ENCODE measurements at places on chromosomes 12 and 14.

DNA sequence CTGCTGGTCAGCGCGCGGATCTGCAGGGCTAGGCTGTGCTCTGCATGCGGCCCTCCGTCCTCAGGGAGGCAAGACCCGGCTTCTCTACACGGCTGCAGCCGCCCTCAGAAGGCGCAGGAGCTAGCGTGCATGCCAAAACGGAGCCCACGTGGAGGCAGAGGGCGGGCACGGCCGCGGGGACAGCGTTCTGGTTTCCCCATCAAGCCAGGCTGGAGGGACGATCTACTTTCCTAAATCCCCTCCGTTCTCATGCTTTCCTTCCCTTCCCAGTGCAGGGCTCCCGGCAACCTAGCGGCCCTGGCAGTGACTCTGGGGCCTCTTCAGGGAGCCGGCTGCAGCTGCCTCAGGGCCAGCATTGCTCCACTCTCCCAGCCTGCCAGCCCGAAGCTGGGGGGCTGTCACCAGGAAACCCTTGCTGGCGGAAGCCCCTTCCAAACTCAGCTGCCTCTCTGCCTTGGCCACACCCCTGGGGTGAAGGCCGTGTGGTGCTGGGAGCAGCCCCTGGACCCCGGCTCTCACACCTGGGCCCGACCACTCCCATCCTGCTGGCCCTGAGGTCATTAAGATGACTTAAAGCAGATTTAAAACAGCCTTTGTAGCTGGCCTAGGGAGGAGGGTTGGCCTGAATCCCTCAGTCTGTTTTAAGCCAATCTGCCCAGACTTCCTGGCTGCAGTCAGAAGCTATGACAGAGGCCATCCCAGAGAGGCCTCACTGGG is 9.2 kb upstream of the GOLGA3 start:
- DNase-seq = no peak

GRCh38 chr12:123150744-123151456 is at the start of gene PITPNM2:
TSS of gene PITPNM2 (minus strand) at chr12:123151090. CDS start at chr12:123034590, 116,500 bp downstream.
- no peak for DNase-seq

DNA sequence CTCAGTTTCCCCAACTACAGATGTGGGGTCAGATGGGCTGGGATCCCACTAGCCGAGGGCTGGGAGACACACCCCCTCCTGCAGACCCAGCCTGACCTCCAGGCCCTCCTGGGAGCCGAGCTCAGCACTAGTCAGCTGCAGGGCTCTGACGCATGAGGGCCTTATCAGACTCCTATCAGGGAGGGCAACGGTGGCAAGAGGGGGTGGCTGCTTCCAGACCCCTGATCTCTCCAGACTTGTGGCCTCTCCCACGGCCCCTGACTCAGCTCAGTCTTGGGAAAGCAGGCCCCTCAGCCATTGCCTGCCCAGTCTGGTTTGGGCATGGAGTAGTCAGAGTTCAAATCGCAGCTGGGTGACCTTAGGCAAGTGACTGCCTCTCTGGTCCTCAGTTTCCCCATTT is 2.5 kb downstream of the RASAL1 start:
- DNase-seq = no peak

GRCh38 chr14:36508418-36509068 is 11.5 kb downstream of the NKX2-1 start:
- DNase-seq = no peak

DNA sequence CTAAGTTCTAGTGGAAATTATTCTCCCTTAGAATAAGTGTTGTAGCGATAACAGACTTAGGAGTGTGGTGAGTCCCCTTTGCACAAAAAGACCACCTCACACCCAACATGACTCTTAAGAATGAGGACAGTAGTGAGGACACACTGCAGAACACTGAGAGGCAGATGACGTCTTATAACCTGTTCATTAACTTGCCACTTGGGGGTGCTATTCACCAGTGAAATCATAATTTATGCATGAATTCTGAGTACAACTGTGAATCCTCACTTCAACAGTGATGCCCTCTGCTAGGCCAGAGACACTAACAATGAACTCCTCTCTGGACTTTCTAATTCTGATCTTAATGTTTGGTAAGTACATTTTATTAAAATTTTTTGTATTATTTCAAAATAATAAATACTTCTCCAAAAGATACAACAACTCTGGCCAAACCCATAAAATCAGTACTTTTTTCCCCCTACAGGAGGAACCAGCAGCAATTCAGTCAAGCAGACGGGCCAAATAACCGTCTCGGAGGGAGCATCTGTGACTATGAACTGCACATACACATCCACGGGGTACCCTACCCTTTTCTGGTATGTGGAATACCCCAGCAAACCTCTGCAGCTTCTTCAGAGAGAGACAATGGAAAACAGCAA is 274.7 kb downstream of the DAD1 start:
- DNase-seq = peak; percentile 30

GRCh38 chr12:117356048-117356447 is 5.4 kb downstream of the NOS1 start:
- no peak for DNase-seq

DNA sequence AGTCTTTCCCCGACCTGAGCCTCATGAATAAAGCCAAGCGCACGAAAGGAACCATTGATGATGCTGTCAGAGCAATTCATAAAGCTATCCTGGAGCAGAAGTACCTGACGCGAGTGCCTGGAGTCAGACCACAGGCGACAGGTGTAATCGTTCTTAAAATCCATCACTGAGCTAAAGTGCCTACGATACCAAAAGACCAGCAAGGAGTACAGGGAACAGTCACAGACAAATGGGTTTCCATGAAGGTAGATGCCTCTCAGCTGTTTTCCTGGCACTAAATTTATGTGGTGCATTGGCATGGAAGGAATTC is 1.4 kb upstream of the PCED1B start:
- no peak for DNase-seq

GRCh38 chr14:27367345-27367744 is 769.5 kb upstream of the NOVA1 start:
- no peak for DNase-seq

- DNase-seq = no peak
Observed at GRCh38 chr14:89889626-89890025, 64.9 kb downstream of the EFCAB11 start.

- DNase-seq = no peak
Observed at GRCh38 chr12:31478898-31479297, 112.0 kb downstream of the DENND5B start.

DNA sequence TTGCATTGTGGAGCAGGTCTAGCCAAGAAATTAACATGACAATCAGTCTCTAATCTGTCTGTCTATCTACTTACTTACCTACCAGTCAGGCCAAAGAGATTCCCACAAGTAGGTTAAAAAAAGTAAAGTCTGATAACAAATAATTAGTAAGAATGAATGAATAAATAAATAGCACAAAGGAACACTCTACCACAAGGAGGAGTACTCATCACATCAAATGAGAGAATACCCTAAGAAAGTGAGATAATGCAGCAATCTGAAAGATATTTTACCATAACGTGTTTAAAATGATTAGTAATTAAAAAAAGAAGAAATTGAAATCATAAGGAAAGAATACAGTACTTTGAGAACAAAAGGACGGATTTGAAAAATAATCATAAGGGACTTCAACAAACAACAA is 187.2 kb downstream of the SYNE2 start:
- DNase-seq = no peak

GRCh38 chr14:99749142-99749541 is 44.1 kb upstream of the EML1 start:
- DNase-seq = no peak

- peak; percentile 27 for DNase-seq
Observed at GRCh38 chr14:53331247-53331646, 178.1 kb upstream of the DDHD1 start.

- no peak for DNase-seq
Observed at GRCh38 chr14:67569011-67569650, 30.9 kb downstream of the PIGH start.

DNA sequence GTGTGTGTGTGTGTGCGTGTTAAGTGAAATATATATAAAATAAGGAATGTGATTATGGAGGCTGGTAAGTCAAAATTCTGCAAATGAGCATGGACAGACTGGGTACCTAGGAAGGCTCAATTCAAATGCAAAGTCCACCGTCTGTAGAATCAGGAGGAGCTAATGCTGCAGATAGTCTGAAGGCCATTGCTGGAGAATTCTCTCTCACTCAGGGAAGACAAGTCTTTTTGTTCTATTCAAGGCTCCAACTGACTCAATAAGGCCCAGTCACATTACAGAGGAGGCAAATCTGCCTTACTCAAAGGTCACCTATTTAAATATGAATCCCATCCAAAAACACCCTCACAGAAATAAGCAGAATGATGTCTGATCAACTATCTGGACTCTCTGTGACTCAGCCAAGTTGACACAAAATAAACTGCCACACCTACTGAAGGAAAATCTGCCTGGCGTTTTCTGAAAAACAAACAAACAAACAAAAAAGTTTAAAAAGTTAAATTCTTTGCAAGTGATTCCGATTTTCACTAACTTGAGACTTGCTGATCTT is 684 bp upstream of the KLRF2 start:
- no peak for DNase-seq

DNA sequence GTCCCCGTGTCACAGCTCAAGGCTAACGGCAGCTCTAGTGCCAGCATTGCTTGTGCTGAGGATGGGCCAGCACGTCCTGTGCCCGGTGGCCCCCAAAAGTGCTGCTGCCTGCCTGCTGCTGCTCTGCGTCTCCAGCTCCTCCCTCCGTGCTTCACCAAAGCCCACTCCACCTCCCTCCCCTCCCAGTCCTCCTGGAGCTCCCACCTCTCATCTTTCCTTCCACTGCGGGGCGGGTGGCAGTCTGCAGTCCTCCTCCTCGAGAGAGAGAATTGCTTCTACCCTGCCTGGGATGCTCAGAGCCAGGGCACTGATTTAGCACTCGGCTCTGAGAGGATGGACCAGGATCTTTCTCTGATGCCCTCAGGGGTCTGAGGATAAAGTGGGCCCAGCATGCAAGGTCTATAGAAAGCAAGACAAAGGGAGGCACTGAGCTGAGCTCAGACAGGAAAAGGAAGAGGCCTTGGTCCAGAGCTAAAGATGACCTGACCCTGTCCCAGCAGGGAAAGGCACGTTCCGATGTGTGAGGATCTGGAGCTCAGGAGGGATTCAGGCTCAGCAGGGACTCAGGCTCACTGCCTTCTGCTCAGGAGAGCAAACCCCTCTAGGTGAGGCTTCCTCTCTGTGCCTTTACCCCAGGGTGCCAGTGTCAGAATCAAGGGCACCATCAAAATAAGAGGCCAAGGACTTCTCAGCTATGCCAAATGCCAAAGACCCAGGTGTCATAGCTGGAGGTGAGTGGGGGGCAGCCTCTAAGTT is 113.1 kb upstream of the FKBP4 start:
- DNase-seq = no peak

- peak; percentile 29 for DNase-seq
Observed at GRCh38 chr14:105026802-105027563, 6.1 kb upstream of the CDCA4 start.

DNA sequence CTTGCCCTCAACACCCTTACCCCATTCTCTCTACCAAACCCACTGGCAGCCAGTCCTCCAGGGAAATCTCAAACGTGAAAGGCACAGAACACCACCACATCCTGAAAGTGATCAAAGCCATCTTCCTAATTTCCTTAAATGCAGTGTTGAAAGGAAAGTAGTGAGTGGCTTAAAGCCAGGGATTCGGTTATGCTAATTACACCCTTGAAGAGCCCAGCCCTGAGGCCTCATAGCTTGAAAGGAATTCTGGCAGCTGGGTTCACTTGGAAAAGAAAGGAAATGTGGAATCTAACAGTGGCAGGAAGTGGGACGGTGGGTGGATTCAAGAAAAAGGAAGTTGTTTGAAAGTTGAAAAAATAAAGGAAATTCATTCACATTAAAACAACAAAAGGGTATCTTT is 73.0 kb upstream of the FICD start:
- DNase-seq = no peak

DNA sequence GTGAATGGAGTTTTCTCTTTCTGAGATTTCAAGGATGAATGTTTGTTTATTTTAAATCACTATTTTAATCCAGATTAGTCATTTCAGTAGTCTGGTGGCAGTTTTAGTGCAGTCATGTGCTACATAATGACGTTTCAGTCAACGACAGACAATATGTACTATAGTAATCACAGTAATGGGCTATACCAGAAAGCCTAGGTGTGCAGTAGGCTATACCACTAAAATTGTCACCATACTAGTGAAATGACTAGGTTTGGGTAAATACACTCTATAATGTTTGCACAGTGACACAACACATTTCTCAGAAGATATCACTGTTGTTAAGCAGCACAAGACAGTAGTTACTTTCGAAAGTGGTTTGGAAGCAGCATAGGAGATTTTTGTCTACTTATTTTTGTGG is 203.1 kb downstream of the ETNK1 start:
- DNase-seq = no peak

- DNase-seq = no peak
Observed at GRCh38 chr12:65885312-65885711, 61.0 kb downstream of the HMGA2 start.

DNA sequence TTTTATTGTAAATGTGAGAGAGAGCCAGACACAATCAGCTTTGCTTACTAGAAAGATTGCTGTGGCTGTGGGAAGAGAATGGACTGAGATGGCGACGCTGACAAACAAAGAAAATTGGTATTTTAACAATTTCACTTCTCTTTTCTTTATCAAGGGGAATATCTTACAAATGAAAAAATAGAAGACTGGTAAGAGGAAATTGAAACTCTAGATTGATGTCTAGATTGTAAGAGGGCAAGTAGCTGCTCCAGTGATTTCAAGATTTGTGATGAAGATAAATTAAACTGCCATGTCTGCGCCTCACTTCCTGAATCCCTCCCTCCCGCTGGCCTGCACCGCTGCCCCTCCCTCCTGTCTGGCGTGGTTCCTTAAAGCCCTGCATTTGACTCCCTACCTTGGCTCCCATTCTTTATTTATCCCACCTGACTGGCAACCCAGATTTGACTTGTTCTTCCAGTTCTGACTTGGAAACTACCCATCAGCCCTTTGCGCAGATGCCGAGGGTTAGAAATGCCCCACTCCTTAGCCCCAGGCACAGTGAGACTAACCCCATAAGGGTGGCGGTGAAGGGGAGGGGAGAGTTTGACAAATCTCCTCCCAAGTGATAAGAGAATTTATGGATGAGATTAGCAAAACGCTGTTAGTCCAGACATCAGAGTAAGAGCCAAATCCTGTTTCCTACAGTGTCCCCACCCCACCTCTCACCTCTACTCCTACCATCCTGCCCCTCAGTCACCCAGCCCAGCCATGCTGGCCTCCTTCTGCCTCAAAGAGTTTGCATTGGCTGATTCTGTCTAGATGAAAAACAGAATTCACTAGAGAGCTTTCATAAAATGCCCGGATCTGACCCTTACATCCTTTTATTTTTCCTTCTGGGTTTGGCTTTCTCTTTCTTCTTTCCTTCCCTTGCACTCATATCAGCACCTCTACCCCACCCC is 125.3 kb upstream of the ATF7IP start:
- DNase-seq = no peak

GRCh38 chr12:73863546-73863945 is 674.1 kb upstream of the ATXN7L3B start:
- DNase-seq = no peak

- no peak for DNase-seq
Observed at GRCh38 chr12:66270613-66271012, 31.7 kb upstream of the HELB start.

GRCh38 chr12:54393743-54394142 is 9.2 kb upstream of the ZNF385A start:
- no peak for DNase-seq

DNA sequence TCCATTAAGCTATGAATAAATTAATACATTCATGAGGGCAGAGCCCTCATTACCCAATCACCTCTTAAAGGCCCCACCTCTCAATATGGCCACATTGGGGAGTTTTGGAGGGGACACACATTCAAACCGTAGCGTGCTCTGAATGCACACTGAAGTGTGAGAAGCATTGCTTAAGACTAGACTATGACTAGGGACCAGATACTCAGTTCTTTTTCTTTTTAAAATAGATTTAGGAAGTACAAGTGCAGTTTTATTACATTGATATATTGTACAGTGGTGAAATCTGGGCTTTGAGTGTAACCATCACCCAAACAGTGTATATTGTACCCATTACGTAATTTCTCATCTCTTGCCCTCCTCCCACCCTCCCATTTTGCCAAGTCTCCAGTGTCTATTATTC is 21.0 kb upstream of the JDP2 start:
- DNase-seq = no peak
